ENCODE measurements at places on chromosomes 12 and 14.

DNA sequence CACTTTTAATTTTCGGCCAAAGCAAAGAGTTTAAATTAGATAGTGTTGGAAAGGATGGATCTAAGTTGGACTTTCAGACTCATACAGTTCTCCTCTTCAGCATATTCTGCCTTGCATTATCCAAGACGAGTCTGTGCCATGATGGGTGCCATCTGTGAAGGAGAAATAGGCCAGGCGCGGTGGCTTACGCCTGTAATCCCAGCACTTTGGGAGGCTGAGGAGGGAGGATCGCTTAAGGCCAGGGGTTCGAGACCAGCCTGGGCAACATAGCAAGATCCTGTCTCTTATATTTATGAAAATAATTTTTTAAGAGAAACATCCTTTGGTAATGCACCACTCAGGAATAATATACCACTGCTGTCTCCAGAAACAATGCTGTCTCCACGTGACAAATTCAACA, 6.5 kb downstream of the AK7 start:
- no peak for DNase-seq

DNA sequence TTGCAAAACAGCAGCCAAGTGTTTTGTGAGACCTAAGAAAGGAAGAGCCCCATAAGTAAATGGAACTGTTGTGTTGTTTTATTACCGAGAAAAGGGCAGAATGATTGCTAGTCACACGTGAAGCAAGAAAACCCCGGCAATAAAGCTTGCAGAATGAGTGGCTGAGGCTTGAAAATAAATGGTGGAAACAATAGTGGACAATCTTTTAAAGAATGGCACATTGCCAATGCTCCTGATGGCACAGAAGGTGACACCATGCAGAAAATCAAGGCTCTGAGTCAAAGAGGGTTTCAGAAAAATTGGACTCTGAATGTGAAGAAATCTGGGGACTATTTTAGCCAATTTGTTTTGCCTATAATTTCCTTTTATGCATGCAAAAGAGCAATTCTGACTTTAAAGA, 4.0 kb upstream of the AQP2 start:
- DNase-seq, result no peak

DNA sequence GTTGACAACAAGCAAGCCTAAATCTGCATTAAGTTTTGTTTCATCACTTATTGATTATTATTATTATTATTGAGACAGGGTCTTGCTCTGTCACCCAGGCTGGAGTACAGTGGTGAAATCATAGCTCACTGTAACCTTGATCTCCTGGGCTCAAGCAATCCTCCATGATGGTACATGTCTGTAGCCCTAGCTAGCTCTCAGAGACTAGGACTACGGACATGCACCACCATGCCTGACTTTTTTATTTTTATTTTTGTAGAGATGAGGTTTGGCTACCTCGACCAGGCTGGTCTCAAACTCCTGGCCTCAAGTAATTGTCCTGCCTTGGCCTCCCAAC, 35.7 kb upstream of the STK38L start:
- DNase-seq, result no peak

DNA sequence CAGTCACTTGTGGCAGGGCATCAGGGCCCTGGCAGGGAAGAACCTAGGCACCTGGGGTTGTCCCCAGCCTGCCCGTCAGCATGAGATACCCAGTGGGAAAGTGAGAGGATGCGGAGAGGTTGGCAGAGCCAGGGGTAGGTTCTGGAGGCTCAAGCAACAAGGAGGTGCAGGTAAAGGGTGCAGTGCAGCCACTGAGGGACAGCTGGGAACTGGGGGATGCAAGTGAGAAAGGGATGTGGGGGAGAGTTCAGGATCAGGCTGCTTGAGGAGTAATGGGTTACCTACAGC, 18.7 kb downstream of the VASH1 start:
- no peak for DNase-seq

GRCh38 chr14:91284791-91285548, 40.5 kb upstream of the GPR68 start:
- no peak for DNase-seq

GRCh38 chr12:124379379-124379937, 84.6 kb downstream of the RFLNA start:
- DNase-seq, result no peak

- DNase-seq, result no peak
These were observed 4.8 kb downstream of the CDKN1B start for GRCh38 chr12:12721814-12722434.

DNA sequence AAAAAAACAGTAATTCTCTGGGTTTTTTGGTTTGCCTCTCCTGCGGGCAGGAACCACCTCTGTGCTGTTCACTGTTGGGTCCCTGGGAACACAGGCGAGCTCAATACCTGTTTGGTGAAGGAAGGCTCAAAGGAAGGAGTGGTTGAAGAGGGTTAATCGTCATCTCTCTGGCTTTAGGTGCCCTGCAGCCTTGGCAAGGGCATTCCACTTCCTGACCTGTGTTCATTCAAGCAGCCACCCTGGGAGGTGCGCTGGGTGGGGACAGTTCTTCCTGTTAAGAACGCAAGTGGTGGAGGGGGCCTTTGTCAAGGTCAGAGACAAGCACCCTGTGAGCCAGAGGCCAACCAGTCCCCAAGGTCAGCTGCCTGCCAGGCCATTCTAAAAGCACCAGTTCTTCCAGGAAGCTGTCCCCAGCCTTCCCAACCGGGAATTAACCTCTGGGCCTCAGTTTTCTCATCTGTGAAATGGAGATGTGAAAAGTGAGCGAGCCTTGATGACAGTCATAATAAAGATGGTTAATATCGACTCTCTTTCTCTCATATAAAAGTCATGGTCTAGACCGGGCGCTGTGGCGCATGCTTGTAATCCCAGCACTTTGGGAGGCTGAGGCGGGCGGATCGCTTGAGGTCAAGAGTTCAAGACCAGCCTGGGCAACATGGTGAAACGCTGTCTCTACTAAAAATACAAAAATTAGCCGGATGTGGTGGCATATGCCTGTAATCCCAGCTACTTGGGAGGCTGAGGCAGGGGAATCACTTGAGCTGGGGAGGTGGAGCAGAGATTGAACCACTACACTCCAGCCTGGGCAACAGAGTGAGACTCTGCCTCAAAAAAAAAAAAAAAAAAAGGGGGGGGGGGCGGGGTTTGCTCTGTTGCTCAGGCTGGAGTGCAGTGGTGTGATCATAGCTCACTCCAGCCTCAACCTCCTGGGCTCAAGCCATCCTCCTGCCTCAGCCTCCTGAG, 6.1 kb downstream of the RHOF start:
- DNase-seq, result no peak

DNA sequence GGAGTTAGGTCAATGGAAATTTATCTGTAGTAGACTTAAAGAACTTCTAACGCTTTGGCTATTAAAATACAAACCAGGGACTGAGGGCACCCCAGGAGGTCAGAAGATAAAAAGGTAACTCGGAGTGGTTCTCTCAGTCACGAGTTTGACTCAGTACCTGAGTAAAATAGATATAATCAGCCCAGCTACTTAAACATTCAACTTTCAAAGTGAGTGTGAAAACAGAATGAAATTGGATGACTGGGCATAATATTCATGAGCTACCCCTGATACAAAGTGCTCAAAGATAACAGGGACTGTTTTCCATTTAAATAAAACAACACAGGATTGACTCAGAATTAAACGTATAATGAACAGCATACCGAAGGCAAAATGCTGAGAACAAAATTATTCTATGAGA, 75.0 kb downstream of the FOXN3 start:
- DNase-seq, result no peak

GRCh38 chr14:87491816-87492215, 501.2 kb downstream of the GALC start:
- DNase-seq, result no peak

DNA sequence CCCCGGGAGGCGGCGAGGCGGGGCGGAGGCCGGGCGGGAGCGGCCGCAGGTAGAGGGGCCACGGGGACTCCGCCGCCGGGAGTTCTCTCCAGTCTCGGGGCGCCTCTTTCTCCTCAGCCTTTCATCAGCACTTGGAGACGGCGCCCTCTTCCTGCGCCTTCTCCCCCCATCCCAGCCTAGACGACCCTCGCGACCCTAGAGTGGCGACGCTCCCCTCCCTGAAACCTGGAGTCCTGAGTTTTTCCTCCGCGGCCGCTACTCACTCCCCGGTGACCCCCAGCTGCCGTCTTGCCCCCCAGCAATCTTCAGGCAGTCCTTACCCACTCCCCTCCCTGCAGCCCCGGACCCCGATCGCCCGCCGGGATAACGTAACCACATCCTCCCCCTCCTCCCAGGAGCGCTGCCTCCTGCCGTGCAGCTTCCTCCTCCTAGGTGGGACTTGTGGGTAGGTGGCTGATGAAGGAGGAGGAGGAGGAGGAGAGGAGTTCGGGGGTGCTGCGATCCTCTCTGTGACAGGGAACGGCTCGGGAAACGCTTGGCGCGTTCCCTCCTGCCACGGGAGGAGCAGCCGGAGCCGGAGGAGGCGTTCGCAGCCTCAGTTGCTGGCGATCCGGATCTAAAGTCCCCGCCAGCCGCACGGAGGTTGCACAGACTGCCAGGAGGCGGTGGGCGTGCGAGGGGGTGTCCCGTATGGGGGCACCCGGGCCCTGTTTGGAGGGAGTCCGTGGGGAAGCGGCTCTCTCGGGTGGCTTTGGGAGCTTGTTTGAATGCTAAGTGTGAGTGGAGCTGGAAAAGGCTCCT, 891 bp downstream of the PLEKHA5 start:
- DNase-seq, result peak; percentile 21

GRCh38 chr12:33054371-33054770, 157.8 kb upstream of the PKP2 start:
- no peak for DNase-seq

DNA sequence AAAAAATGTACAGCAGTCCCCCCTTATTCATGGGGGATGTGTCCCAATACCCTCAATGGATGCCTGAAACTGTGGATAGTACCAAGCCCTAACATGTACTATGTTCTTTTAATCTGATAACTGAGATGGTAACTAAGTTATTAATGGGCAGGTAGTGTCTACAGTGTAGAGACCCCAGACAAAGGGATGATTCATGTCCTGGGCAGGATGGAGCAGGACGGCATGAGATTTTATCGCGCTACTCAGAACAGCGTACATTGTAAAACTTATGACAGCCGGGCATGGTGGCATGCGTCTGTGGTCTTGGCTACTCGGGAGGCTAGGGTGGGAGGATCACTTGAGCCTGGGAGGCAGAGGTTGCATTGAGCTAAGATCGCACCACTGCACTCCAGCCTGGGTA, 37.1 kb downstream of the KIAA0586 start:
- no peak for DNase-seq

DNA sequence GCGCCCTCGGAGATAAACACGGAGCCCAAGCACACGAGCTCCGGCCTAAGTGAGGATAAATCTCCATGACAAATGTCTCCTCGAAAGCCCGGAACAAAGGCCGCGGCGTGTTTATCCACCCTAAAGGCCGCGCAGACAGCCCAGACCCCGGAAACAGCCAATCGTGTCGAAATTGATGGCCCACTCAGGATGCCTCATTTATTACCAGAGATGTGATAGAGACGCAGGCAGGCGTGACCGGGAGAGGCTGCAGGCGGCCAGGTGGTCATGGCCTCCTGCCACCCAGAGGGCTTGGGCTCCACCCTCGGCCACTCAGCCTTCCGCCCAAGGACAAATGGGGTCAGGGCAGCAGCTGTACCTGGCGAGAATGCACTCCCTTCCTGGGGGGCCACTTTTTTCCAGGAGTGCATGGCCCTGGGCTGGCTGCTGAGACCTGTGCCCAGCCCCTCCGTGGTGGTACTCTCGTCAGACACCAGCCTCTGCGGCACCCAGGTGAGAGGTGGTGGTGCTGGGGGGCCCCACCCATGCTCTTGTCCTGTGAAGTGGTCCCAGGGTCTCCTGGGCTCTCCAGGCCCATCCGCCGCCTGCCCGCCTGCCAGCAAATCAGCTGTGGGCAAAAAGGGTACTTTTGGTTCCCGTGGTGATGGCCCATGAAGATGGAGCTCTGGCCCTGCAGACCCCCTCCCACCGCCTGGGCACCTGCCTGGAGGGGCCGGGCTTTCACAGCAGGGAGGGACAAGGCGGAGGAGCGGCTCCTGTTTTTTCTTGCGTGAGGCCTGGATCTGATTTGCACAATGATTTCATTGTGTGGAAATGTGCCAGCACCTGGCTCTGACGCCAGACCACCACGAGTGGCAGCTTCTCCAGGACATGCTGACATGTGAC, 211.5 kb upstream of the C14orf180 start:
- DNase-seq, result no peak
